Activated CD4-positive, alpha-beta T cell treated with anti-CD3 and anti-CD28 coated beads for 36 hours (primary cell): ENCODE measurements at places on chromosomes 16 and 17. TPM values are rescaled to one million over a fixed set of nuclear protein-coding genes. Genes with fewer than 3 reads are reported as not detected.

The C17orf50 gene
- not detected for total RNA-seq

The PYY gene
- not detected for total RNA-seq

The TTYH2 gene
- total RNA-seq = 3.4 TPM

- peak overlapping the region; percentile 78 for H3K27ac ChIP-seq
- no peaks in the 10 kb centered on the region for H3K27me3 ChIP-seq
- H3K4me1 ChIP-seq = peaks cover 73% of the 10 kb centered on the region
- peak; percentile 55 for DNase-seq
- no peak overlapping the region for H3K4me3 ChIP-seq
These were observed 46.3 kb downstream of the PRKCA start for GRCh38 chr17:66348584-66349165.

DNA sequence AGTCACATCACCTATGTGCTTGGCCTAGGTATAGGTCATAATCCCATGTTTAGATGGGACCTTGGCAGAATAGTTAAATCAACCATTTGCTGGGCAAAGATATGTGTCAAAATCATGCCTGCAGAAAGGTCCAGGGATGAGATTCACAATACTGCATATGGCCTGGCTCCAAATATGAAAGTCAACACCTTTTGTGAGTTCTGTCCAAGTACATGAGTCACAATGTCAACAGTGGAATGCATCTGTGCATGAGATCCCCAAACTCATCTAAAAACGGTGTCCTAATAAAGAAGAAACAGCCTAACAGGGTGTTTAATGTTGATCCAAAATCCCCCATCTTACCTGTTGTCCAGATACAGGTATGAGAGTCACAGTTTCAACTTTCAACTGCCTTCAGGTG is 1847.5 kb downstream of the TP53TG3F start:
- DNase-seq = no peak
- H3K4me1 ChIP-seq = no peaks in the 10 kb centered on the region
- no peak overlapping the region for H3K4me3 ChIP-seq

- H3K27ac ChIP-seq = peak overlapping the region; percentile 48
- H3K27me3 ChIP-seq = no peaks in the 10 kb centered on the region
- H3K4me1 ChIP-seq = peaks cover 23% of the 10 kb centered on the region
- DNase-seq = peak; percentile 46
- peak overlapping the region; percentile 76 for H3K4me3 ChIP-seq
These were observed 1.1 kb downstream of the ACSF2 start for GRCh38 chr17:50426814-50427787.

GRCh38 chr16:55503726-55504550 is 4.9 kb upstream of the LPCAT2 start:
- H3K36me3 ChIP-seq = no peaks in the 10 kb centered on the region
- no peak overlapping the region for H3K4me3 ChIP-seq
- peaks cover 12% of the 10 kb centered on the region for H3K27me3 ChIP-seq
- H3K27ac ChIP-seq = no peak overlapping the region
